ENCODE measurements at places on chromosomes 6 and 20.

- no peak for DNase-seq
These were observed 1358.6 kb upstream of the GJE1 start for GRCh38 chr6:140774080-140774505.

DNA sequence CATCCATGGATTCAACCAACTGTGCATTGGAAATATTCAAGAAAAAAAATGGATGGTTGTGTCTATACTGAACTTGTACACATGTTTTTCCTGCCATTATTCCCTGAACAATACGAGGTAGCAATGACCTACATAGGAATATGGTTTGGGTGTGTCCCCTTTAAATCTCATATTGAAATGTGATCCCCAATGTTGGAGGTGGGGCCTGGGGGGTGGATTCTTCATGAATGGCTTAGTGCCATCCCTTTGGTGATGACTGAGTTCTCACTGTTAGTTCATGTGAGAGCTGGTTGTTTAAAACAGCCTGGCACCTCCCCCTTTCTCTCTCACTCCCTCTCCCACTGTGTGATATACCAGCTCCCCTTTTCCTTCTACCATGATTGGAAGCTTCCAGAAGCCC is 139.8 kb upstream of the BACH2 start:
- DNase-seq, result no peak

DNA sequence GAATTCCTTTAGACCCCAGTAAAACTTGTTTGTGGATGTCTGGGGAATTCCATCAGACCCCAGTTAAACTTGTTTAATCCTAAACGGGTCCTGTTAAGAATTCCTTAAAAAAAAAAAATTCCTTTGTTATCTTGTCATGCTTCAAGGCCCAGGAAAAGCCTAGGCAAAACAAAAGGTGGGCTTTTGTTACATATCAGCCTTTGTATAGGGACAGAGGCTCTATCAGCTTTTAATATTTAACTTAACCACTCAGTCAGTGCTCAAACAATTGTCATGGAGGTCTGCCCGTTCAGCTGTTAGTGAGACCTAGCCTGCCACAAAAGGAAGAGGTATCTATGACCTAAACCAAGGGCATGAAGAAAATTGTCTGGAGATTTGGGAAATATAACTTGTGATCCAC is 53.1 kb downstream of the SLC22A1 start:
- no peak for DNase-seq

GRCh38 chr20:56171087-56172012 is 77.2 kb upstream of the MC3R start:
- DNase-seq, result no peak

- DNase-seq, result no peak
These were observed 15.0 kb downstream of the CALHM6 start for GRCh38 chr6:116476002-116476678.

- DNase-seq, result no peak
These were observed 189.8 kb upstream of the FOXQ1 start for GRCh38 chr6:1122083-1122482.

- no peak for DNase-seq
These were observed 3.6 kb downstream of the EPB41L2 start for GRCh38 chr6:131059486-131059885.

DNA sequence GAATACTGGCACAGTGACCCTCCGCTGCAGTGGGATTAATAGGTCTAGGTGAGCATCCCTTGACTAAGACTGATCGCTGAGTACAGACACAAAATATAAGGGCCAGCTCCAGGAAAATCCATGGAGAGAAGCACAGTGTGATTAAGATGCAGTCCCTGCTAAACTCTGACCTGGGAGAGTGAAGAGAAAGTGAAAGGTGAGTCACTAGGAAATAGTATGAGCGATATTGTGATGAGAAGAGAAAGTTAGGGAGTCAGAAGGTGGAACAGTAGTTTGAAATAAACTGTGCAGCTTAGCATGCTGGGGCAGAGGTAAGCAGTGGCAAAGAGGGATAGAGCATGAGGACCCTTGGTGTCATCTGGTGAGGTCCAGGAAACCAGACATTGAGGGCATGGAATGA is 278.6 kb upstream of the MAP3K7 start:
- no peak for DNase-seq

- DNase-seq, result peak; percentile 75
These were observed 144.1 kb upstream of the KCNK16 start for GRCh38 chr6:39466631-39467030.

DNA sequence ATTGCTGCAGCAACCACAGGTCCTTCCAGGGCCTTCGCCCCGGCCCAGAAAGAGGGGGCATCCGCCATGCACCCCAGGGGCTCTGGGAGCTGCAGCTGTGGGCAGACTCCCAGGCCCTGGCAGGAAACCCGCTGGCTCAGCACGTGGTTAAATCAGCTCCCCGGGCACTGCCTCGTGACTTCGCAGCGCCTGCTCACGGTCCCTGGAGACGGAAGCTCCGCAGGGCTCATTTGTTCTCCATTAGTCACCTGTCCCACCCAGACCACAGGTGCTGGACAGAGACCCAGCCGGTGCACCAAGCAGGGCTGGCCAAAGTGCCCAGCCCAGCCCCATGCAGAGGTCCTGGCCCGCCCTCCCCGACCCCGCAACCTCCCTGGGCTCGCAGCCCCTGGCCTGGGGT is 14.7 kb downstream of the KCNQ2 start:
- peak; percentile 14 for DNase-seq

DNA sequence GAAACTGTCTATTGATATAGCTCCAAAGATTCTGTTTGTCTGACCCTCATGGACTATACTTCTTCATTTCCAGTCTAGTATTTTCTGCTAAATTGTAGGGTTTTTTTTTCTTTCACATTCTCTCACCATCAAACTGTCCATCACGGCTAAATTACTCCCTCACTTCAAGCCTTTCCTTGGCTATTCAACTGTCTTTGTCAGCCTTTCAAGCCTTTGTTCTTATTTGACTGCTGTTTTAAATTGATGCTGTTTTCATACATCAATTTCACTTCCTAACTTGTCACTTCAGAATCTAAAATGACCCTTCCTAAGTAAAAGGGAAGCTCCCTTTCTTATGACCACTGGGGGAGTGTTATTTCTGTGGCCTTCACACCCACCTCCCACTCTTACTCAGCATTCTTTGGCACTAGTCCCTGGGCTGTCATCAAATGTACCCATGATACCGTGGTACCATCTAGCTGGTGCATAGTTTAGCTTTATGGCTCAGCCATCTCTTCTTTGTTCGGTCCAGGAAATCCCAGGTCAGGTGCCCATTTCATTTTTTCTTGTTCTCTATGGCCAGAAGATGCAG is 8.6 kb downstream of the GJA1 start:
- DNase-seq, result no peak

DNA sequence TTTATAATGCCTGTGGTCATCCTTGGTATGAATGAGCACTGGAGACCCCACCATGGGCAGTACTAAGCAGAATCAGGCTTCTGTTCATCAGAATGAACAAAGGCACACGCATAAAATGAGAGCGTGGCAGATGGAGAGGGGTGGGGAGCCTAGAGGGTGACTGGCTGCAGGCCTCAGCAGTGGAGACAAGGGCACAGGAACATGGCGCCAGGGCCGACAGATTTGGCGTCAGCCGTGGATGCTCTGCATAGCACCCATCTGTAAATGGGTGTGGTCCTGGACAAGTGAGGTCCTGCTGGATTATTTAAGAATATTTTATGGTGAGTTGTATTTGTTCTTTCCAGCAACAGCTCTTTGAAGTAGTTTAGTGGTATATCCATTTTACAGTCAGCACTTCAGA is 33.1 kb downstream of the E2F3 start:
- no peak for DNase-seq

GRCh38 chr20:57986666-57987065 is 241.8 kb downstream of the ANKRD60 start:
- DNase-seq, result no peak

- DNase-seq, result no peak
These were observed 36.4 kb upstream of the RPN2 start for GRCh38 chr20:37142708-37143107.

DNA sequence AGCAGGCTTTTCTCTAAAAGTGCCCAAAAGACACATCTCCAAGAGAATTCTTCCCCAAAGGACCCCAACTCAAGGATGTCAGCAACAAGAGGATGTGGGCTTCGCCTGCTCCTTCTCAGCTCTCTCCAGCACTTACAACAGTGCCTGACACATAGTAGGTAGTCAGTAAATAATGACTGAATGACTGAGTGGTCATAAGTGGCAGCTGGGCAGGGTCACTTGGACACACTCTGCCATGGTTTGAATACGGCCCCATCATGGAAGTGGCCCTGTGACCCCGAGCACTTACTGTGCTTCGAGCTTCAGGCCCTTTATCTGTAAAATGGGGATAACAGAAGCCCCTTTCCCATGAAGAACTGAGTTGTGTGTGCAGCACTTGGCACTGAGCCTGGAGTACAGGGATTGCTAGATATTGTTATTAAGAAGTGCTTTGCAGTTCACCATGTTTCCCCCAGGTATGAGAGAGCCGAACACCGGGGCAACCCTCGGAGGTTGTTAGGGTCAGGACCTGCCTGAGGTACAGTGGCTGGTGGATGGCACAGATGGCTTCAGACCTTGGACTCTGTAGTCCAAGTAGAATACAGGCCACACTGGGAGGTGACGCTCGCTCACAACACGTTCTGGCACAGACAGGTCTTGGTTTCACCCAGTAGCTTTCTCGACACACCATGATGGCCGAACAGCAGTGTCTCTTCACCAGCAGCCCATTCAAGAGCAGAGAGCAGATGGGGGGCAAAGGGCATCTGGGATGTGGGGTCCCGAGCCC is 56.0 kb downstream of the NOL4L start:
- no peak for DNase-seq

GRCh38 chr20:8557711-8558110 is 425.6 kb downstream of the PLCB1 start:
- DNase-seq, result no peak

DNA sequence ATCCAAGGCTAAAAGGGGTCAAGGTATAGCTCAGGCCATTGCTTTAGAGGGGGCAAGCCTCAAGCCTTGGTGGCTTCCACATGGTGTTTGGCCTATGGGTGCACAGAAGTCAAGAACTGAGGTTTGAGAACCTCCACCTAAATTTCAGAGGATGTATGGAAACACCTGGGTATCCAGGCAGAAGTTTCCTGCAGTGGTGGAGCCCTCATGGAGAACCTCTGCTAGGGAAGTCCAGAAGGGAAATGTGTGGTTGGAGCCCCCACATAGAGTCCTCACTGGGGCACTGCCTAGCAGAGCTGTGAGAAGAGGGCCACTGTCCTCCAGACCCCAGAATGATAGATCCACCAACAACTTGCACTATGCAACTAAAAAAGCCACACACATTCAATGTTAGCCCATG is 678.7 kb upstream of the ADGRB3 start:
- DNase-seq, result no peak

- no peak for DNase-seq
These were observed 300.1 kb upstream of the KCNQ5 start for GRCh38 chr6:72321788-72322187.

GRCh38 chr6:24064106-24064505 is 61.9 kb upstream of the NRSN1 start:
- DNase-seq, result no peak

- no peak for DNase-seq
These were observed 36.3 kb upstream of the TENT5A start for GRCh38 chr6:81788748-81789147.

GRCh38 chr6:168400037-168400436 is 40.9 kb upstream of the SMOC2 start:
- DNase-seq, result no peak

DNA sequence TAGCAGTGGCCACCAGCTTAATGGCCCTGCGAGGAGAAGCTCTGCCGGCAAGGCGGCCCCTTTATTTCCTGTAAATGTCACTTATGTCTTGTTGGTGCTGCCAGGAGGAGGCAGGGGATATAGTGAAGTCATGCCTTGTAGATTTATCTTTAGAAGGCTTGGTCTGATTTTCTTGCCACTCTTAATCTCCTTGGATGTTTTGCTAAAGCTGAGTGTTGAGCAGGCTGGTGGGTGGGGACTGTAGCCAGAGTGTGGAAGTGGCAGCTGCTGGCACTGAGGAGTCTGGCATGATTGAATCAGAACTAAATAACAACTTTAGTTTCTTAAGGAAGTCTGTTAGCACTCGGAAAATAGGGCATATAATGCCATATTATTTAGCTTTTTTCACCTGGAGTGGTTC is 77.9 kb downstream of the PHF20 start:
- DNase-seq, result no peak

DNA sequence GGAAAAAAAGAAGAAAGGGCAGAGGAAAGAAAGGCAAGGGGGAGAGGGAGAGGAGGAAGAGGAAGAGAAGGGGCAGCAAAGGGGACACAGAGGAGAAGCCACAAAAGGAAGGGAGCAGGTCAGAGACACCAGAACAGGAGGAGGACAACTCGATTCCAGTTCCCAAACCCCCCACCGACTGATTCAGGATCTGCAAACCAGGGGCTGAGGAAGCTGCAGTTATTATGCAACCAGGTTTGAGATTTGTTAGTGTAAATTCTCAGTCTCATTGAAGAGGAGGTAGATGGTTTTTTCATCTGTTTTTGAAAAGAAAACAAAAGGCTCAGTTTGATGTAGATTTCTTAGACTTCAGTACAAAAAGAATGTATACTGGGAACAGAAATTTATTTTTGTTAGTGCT is 202.8 kb downstream of the FOXC1 start:
- DNase-seq, result no peak

- DNase-seq, result no peak
These were observed 978 bp downstream of the WFDC6 start for GRCh38 chr20:45538209-45538799.

GRCh38 chr6:18472941-18473340 is 85.8 kb downstream of the RNF144B start:
- DNase-seq, result no peak

DNA sequence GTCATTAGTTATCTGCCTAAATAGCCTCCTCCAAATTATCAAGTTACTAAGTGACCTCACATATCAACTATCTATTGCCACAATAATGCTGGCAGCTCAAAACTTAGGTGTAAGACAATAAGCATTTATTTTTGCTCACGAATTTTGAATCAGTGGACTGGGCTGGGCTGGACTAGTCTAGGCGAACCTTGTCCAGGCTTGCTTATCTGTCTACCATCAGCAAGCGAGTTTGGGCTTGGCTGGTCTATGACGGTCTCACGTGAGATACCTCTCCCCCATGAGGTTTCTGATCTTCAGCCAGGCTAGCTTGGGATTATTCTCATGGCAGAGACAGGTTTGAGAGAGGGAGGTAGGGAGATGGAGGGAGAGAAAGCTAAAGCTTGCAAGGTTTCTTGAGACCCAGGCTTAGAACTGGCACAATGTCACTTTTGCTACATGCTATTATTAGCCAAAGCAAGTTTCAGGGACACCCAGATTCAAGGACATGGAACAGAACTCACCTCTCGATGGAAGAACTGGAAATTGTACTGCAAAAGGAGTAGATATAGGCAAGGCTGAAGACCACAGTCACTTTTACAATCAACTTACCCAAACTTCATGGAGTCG is 80.9 kb downstream of the WASF1 start:
- DNase-seq, result no peak

DNA sequence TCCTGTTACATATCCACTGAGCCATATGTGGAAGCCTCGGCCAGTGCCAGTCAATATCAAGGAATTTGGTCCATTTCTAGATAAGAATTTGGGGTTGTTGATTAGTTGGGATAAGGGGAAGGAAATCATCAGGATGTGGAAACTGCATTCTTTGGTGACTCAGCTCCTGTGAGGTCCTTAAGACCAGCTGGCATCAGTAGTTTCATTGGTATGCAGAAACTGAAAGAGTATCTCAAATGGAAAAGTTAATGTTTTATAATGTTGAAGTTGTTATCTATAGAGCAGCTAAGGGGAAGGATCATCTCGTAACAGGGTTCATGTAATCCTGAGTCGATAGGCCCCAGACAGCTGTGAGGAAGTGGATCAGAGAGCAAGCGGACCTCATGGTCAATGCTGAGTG is 87.9 kb upstream of the PRND start:
- DNase-seq, result no peak
